ENCODE measurements at places on chromosomes 5 and 9.

DNA sequence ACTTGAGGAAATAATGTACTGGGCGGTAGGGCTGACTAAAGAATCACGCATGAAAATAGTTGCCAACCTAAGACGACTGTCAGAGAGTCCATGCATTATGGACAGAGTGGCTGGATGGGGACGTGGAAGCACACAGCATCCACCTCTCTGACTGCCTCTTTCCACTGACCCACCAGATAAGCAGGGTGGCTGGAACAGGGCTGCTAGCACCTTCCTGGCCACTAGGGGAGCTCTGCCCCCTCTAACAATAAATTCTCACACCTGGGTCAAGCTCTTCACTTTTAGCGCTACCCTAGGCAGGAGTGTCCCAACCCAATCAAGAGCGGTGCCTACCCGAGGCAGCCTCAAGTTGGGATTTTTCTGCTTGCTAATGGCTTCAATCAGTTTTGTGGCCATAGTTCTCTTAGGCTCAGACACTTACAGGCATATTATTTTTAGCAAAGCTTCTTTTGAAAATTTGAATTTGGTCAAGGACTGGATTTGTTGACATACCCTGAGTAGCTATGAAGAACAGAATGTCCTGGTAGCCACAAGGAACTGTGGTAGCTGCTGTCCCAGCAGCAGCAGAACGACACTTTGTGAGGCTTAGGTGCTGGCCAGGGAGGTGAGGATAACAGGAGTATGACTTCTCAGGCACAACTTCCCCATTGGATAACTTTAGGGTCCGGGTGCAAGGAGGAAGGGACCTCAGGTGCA is 6.9 kb upstream of the TPM2 start:
- no peak for DNase-seq

GRCh38 chr9:89838621-89839020 is 233.8 kb downstream of the GADD45G start:
- no peak for DNase-seq

DNA sequence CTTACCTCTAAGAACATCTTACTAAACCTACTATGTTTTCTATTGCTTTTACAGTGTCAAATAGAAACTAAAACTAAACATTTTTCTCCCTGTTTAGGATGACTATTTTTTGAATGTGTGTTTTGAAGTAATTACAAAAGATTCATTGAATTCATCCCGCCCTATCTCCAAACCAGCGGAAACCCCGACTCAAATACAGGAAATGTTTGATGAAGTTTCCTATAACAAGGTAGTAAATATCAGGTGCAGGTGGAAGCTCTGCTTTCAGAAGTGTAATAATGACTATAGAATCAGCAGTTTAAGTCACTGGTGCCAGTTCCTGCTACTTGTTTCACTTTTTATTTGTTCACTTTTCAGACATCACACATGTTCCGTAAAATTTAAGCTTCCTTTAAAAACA is 20.0 kb downstream of the ERAP2 start:
- DNase-seq = no peak

DNA sequence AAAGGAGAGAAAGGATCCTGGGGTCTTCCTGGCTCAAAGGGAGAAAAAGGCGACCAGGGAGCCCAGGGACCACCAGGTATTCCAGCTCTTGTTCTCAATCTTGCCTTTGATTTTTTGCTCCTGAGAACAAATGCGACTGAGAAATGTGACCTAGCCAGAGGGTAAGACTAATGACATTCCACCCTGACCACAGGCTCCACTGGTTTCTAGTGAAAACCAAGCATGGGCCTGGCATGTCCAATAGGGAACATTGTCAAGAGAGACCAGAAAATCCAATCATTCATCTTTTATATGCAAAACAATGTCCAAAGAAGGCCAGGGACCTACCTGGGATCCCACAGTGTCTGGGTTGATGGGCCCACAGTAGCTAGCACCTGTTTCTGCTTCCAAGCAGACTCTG is 50.3 kb upstream of the TGFBR1 start:
- DNase-seq = no peak

DNA sequence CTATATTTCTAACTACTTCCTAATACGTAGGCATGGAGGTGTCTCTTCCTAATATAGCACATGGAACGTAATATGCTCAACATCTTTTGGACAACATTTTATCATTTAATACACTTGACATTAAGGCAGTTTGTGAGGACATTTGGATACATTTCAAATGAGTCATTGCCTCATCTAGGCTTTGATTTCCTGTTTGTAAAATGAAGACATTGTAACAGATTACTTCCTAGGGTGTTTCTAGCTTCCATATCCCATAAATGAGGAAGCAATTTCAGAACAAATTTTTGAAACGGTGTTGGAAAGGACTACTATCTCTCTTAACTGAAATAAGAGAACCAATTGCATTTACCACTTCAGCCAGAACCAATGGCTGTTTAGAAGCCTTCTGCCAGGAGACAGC is 38.7 kb downstream of the SLC28A3 start:
- no peak for DNase-seq

GRCh38 chr5:112940670-112941069 is 18.6 kb upstream of the REEP5 start:
- no peak for DNase-seq

DNA sequence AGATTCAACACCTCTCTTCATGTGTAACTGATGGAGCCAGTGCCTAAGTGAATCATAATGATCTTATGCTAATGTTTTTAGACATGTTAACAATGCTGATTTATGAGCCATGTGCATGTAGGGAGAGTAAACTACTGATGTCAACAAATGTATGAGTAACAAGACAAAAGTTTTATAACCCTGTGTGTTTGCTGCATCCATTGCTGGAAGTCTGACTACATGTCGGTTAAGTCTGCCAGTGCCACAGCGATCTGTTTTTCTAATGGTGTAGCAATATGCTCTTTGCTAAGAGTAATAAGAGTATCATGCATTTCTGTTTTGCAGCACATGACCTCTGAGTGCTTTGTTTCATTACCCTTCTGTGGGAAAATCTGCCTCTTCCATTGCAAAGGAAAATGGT is 26.4 kb upstream of the TMOD1 start:
- no peak for DNase-seq

DNA sequence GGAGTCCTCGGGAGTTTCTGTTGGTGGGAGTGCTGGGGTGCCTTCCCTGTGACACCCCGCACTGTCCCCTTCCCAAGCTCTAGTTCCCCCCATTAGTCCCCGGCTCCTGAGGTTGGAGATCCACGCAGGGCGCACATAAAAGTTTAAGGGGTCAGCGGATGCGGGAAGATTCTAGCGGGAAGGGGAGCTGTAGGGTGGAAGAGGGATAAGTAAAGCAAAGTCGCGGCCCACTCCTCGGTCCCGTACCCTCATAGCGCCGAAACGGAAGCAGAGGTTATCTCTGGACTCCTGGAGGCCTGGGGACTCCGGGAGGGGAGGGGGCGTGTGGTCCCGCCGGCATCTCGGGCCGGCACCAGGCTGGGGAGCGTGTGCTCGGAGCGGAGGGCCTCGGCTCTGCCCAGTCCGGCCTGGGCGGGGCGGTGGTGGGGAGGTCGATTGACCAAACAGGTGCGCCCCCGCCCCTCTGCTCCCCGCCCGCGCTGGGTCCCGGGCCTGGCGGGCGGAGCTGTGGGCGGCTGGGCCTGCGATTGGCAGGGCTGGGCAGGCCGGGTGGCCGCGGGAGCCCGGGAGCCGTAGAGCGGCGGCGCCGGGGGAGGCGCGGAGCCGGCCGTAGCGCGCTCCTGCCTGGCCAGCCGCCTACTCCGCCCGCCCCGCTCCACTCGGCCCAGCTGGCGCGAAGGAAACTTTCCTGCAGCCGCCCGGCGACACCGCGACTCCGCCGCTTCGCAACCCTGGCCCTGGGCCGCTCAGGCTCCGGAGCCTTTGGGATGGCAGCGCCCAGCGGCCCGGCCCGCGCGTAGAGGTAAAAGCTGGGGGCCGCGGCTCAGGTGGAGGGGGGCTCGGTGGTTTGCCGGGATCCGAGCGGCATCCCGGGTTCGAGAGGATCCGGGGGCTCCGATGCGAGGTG is 52.2 kb upstream of the DAB2IP start:
- no peak for DNase-seq

- DNase-seq = no peak
Observed at GRCh38 chr5:139653616-139654015, 5.5 kb downstream of the CXXC5 start.

DNA sequence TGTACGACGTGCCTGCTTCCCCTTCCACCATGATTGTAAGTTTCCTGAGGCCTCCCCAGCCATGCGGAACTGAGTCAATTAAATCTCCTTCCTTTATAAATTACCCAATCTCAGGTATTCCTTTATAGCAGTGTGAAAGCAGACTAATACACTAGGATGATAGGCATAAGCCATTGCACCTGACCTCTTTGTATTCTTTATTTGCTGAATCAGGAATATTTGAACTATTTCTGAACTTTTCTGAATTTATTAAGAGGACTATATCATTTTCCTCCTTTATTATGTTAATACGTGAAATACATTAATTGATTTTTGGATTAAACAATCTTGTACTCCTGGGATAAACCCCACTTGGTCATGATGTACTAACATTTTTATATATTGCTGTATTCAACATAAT is 28.2 kb upstream of the NR4A3 start:
- no peak for DNase-seq

DNA sequence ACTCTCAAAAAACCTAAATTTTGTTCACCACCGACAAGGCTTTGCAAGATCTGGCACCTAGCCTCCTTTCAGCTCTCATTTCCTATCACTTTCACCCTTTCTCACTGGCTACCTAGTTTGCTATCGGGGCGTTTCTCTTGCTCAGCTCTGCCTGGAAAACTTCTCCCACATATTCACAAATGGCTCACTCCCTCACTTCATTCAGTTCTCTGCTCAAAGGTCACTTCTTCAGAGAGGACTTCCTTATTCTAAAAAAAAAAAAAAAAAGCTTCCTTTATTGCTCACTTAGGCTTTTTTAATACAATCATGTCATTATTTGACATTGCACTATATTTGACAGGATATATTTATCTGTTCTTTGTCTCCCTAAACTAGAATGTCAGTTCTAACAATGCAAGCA is 2.1 kb upstream of the SLC25A46 start:
- no peak for DNase-seq

- DNase-seq = no peak
Observed at GRCh38 chr5:157167214-157167621, 1.2 kb upstream of the GARIN3 start.

GRCh38 chr5:142803428-142804125 is 33.4 kb downstream of the ARHGAP26 start:
- DNase-seq = peak; percentile 5

- no peak for DNase-seq
Observed at GRCh38 chr5:156326718-156327259, at the start of gene SGCD. Gene SGCD, plus strand, starts transcription at chr5:156327164.

GRCh38 chr5:120767178-120767820 is 303.2 kb downstream of the PRR16 start:
- DNase-seq = no peak

- DNase-seq = no peak
Observed at GRCh38 chr9:126558051-126558665, 55.6 kb upstream of the LMX1B start.

DNA sequence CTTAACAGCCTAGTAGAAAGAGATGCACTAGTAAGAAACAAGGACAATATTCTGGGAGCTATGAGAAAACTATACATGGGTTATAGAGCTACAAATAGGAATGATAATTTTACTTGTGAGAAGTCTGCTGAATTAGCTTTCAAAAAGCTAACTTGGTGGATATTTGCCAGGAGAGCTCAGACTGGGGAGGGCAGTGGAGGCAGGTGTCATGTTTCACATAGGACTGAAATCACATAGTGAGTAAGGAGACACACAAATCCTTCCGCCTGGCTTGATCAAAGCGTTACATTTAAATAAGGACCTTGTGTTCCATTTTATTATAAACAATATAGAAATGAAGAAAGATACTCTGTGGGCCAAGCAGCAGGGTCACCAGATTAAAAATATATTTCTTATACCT is 235.0 kb downstream of the ISL1 start:
- DNase-seq = no peak

- DNase-seq = no peak
Observed at GRCh38 chr9:82558855-82559630, 503.9 kb downstream of the RASEF start.

DNA sequence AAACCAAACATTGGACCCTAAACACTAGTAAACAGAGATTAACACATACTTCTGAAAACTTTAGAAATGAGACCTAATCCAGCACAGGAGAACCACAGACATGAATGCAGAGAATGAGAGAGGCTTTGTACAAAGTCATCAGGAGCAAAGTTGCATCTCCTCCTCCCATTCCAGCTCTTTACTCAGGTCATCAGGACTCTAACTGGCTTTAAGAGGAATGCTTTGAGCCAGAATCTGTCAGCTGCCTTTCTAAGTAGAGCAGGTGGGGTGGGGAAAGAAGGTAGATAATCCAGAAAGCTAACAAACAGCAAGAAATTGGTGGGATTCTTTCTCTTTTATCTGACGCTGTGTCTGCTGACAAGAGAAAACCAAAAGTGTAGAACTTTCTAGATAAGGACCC is 582.7 kb upstream of the DMAC1 start:
- no peak for DNase-seq

DNA sequence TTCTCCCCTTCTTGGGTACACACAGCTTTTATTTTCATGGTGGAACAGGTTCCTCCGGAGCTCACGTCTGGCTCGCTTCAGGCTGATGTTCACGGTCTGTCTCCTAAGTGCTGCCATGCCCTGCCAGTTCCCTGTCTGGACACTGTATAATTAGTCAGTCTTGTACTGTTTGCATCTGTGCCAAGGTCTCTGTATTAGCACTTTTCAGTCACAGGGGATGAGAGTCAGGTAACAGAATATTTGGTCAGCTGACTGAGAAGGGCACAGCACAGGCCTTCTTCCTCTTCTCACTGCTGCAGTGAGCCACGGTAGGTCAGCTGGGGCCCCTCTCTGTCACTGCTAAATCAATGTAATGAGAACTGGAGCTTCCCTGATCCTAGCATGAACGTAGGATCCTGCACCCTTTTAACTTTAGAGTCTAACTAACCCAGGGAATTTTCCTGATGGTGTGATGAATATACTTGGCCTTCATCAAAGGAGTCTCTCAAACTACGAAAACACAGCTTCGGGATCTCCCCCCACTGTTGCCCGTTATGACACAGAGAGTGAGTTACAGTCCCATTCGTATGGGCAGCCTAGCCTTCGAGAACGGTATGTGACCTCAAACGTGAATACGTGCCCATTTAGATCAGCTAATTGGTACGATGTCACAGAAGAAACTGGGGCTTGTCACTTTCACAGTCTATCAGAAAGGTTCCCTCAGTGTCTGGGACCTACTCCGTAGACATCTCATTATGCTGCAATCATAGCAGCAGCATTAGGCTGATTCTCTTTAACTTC is 354.1 kb upstream of the RFX3 start:
- no peak for DNase-seq

- DNase-seq = peak; percentile 42
Observed at GRCh38 chr9:35114113-35114839, 1.4 kb downstream of the ATOSB start.

DNA sequence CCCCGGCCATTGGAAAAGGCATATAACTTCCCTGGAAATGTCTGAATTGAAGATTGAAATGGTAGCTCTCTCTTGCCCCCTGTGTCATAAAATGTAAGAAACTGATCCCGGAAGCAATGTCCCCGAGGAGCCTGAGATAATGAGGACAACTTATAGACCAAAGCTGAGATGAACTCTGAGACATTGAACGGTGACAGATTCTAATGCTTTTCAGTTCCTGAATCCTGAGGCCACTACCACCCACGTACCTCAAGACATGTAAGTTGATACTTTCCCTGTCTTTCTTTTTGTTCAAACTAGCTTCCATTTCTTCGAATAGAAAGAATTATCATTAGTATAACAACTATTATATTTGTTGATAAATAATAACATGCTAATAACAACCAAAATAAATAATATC is 51.0 kb downstream of the KIF4B start:
- DNase-seq = no peak

All from esophagus squamous epithelium (tissue), 5 donors.